Lung (tissue), 17 donors: ENCODE measurements at places on chromosomes 4 and X. TPM values are rescaled to one million over a fixed set of nuclear protein-coding genes. Genes with fewer than 3 reads are reported as not detected.

ANK2 gene
- 61.2 TPM for total RNA-seq

ADAMTS3 gene
- total RNA-seq: 12.9 TPM

HELT gene
- total RNA-seq: 2.5 TPM

SERTM2 gene
- not detected for total RNA-seq

GRCh38 chr4:174377613-174378012 is 93.9 kb downstream of the CEP44 start:
- DNase-seq: no peak

- DNase-seq: no peak
Observed at GRCh38 chrX:13110433-13111324, 66.3 kb upstream of the FAM9C start.

- no peak for DNase-seq
Observed at GRCh38 chr4:175770555-175770954, 41.5 kb downstream of the GPM6A start.

DNA sequence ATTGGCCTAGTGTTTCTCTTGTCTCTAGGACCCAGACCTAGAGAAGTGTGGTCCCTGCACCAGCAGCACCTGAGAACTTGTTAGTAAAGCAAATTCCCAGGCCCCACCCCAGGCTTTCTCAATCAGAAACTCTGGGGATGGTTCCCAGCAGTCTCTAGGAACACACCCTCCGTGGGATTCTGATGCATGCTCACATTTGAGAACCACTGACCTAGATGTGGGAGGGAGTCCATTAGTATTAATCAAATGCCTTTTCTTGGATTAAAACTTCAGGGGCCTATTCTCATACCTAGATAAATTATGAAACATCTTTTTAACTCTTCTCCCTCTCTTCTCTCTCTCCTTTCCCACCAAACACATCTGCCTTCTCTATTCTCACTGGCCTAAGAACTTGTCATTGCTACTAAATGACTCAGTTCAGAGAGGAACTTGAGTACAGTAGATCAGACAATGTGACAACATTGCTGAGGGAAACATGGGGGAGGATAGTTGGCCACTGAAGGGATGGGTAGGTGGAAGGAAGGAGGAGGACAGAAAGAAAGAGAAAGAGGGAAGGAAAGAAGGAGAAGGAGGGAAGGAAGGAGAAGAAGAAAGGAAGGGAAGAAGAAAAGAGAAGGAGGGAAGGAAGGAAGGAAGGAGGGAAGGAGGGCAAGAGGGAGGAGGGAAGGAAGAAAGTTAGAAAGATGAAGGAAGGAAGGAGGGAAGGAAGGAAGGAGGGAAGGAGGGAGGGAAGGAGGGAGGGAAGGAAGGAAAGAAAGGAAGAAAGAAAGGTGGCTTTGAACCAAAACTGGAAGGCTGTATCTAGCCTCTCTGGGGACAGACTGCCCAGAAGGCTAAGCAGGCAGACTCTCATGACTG is 132.7 kb upstream of the MAP3K15 start:
- no peak for DNase-seq

- DNase-seq: peak; percentile 36
Observed at GRCh38 chr4:126725906-126726305, 906.9 kb upstream of the INTU start.

GRCh38 chr4:182307746-182308145 is 64.5 kb downstream of the TENM3 start:
- peak; percentile 6 for DNase-seq

DNA sequence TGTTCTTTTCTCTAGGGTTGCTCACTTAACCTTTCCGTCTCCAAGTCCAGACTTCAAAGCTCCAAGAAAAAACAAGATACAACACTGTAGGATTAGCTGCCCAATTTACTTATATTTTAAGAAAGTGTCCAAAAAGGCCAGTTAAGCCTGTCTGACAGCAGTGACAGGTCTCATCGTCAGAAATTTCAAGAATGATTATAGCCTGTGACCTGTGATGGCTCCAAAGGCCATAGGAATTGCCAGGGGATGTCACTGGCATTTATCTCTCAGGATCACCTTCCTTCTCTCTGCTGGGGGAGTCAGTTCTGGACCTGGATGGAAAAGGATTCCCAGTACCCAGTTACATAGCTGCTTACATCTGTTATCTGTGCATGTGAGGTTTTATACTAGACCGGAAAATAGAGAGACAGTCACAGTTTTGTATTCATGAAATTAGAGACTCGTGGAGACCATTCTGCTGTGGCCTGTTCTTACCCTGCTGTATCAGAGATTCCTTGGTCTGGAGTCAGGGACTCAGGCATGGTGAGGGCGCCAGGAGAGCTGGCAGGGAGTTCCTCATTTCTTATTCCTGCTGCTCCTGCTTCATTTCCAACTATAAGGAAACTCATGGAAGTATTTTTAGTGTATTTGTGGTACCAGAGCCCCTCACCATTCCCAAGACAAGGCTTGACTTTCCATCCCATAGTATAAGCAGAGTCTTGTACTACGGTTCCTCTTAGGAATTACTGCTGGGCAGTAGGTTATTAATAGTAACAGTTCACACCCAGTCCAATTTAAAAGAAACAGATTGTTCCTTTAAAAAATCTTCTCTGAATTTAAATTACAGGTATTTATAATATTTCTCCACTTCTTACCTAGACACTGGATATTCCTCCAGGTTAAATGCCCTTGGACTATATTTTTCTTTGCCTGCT is 220.8 kb downstream of the SHROOM3 start:
- no peak for DNase-seq

DNA sequence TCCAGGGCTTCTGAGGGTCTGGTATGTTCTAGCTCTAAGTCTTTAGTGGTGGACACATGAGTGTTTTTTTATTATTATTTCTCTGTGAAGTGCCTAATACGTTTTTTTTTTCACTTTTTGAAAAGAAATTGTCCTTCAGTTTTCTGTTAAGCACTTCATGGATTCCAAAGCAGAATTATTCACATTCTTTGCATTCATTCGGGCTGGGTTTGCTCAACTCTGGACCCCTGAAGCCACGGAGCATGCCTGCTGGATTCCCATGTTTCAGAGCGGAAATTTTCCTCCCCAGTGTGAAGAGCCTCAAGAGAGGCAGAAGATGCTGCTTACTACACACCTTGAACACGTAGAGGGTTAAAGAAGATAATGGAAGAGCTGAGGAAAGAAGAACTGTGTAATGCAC is 107.5 kb downstream of the EGF start:
- peak; percentile 31 for DNase-seq

DNA sequence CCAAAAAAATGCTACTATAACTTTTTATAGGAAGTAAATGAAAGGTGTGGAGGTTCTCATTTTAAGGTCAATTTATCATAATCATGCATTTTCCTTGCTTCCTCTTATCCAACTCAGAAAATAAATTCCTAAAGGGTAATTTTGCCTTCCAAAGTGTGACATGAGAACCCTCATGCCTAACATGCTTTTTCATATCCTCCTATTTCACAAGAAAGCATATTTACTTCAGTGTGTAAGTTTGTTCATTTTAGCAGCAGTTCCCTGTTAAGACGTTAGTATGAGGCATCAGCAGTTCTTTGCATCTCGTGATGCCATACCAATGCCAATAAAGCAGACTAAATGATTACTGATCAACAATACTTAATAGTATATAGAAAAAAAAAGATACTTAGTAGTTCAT is 18.4 kb downstream of the WDFY3 start:
- no peak for DNase-seq

GRCh38 chrX:138020941-138021340 is 455.0 kb downstream of the ZIC3 start:
- DNase-seq: no peak

DNA sequence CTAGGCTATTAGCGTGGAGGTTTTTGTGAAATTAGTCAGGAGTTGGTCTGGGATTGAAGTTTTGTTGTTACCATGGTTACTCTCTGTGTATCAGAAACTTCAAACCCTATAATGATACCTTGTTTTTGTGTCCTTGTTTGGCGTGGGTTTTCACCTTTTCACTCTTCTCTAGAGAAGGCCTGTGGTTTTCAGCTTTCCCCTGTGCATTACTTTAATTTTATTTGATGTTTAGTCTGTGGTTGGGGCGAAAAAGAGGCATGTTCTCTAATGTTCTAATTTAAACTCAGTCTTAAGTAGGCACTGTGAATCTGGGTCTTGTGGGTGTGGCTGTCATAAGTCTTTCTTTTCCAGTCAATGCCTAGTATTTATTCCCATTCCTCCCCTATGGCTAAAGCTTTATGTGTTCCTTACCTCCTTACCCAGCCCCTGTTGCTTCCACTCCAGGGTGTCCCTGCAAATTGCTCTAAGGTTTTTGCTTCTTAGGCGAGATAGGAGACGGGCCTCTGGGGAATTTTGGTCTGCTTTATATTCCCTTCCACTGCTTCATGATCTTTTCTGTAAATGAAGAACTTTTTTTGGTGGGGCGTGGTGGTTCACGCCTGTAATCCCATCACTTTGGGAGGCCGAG is 326.3 kb upstream of the ZCCHC13 start:
- DNase-seq: no peak

GRCh38 chr4:10117359-10118047 is 904 bp upstream of the WDR1 start:
- DNase-seq: peak; percentile 79

DNA sequence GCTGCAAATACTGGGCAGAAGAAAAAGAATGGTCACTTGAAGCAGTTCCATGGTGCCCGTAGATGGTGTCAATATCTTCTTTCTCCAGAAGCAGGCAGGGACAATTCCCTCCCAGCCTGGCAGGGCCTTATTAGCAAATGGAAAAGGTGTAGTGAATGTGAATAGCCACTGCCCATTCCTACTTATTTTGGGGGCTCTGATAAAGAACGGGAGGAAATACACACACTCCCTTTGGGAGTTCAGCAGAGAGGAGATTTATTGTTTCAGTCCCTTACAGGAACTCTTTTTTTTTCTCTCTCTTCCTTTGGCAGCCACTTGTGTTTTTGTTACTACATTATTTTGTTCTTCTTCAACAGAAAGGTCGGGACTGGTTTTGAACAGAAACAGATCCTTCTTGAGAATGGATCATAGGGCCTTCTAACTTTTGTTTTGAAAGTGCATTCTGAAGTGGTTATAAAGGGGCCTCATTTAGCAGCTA is at the start of gene EMCN:
Gene EMCN (minus strand): TSS at position 159 of the 478 bp plus-strand sequence. CDS start 108 bp downstream, at position 51.
- peak; percentile 54 for DNase-seq

- DNase-seq: no peak
Observed at GRCh38 chr4:24805566-24805965, 10.2 kb downstream of the SOD3 start.

- DNase-seq: peak; percentile 11
Observed at GRCh38 chr4:73698217-73698616, 42.2 kb upstream of the CXCL8 start.

GRCh38 chrX:136819031-136819703 is 38.4 kb upstream of the ARHGEF6 start:
- peak; percentile 13 for DNase-seq

DNA sequence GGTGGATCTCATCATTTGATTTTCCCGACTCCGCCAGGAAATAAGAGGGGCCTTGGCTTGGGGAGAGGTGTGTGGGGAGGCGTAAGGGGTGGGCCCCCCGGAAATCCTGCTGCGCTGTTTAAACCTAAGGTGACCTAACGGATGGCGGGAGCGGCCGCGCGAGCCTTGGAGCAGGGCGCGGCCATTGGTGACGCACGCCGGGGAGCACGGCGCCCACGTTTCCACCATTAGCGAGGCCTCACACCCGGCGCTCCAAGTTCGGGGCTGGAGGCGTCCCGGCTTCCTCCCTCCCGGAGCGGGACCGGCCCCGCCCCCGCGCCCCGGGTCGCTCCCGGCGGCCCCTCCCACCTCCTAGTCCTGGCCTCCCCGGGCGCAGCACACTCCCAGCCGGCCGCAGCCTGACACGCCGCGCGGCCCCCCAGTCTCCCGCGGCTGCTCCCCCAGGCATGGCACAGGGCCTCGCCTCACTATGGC is at the start of gene SMS:
Gene SMS (plus strand): TSS at position 354 of the 474 bp plus-strand sequence. CDS start 116 bp downstream, at position 470.
- DNase-seq: peak; percentile 81
